ENCODE measurements at places on chromosomes 7 and 10.

- no peak for DNase-seq
Measured at GRCh38 chr10:74153676-74154075, 2.7 kb downstream of the ADK start.

GRCh38 chr10:15715619-15716227 is 4.0 kb downstream of the ITGA8 start:
- no peak for DNase-seq

- DNase-seq: no peak
Measured at GRCh38 chr10:653991-654646, 35.3 kb downstream of the DIP2C start.

DNA sequence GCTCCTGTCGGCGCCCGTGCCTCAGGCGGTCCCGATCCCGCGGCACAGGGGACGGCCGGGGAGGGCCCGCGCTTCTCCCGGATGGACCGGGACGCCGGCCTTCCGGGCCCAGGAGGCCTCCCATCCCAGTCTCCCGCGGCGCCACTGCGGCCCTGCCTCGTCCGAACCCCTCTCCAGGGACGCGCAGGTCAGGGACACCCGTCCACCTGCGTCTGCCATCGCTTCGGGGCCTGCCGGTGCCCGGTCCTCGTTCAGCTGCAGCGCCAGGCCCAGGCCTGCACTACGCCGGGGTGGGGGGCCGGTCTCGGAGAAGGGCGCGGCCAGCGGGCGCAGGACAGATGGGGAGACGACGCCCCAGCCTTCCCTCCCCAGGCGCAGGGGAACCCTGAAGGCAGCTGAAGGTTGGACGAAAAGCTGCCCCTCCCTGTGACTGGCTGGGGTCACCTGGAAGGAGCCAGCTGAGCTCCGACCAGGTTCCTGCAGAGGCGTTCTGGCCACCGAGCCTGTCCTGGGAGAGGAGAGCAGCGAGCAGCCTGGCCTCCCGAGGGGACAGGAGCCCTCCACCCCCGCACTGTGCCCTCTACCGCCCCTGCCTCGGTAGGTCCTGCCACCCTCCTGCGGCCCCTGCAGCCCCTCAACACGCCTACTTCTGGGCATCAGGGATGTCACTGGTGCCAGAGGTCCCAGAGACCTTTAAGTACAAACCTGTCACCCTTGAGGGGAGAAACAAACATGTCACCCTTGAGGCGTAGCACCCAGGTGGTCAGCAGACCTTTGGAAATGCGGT is 84.3 kb downstream of the LANCL2 start:
- no peak for DNase-seq

- no peak for DNase-seq
Measured at GRCh38 chr10:83127942-83128575, 1011.2 kb upstream of the GHITM start.

- no peak for DNase-seq
Measured at GRCh38 chr7:103574576-103574975, 128.6 kb upstream of the SLC26A5 start.

- no peak for DNase-seq
Measured at GRCh38 chr7:117085769-117086463, 132.6 kb downstream of the ST7 start.

- no peak for DNase-seq
Measured at GRCh38 chr7:24715661-24716479, 41.4 kb downstream of the GSDME start.

GRCh38 chr7:52797801-52798200 is 237.6 kb upstream of the POM121L12 start:
- DNase-seq: no peak

DNA sequence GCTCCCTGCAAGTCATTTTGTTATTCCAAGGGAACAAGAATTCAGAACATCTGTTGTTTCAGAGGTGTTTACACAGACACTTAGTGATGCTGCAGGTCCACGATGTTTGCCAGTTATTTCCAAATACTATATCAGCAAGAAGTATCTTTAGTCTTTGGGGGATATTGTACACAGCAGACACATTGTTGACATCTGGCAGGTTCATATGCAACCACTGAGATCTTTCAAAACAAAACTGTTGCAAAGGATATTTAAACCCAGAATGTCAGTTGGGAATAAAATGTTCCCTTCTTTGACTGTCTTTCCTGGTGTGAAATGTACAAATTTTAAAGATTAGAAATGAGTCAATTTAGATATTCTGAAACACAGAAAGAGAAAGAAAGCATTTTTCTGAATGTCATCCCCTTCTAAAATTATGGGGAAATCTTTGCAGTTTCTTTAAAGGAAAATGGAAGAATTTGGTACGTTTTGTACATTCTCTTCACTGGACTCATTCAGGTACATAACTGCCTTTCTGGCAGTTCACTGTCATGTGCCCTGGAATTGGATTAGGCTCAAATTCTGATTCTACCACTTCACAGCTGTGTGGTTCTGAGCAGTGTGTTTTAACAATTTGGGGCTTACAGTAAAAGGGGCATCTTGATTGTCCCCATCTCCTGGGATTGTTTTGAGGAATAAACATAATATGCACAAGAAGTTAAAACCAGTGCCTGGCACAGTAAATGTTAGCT is 40.3 kb upstream of the CELF2 start:
- DNase-seq: no peak

GRCh38 chr7:119090851-119091250 is 866.3 kb downstream of the ANKRD7 start:
- DNase-seq: no peak

DNA sequence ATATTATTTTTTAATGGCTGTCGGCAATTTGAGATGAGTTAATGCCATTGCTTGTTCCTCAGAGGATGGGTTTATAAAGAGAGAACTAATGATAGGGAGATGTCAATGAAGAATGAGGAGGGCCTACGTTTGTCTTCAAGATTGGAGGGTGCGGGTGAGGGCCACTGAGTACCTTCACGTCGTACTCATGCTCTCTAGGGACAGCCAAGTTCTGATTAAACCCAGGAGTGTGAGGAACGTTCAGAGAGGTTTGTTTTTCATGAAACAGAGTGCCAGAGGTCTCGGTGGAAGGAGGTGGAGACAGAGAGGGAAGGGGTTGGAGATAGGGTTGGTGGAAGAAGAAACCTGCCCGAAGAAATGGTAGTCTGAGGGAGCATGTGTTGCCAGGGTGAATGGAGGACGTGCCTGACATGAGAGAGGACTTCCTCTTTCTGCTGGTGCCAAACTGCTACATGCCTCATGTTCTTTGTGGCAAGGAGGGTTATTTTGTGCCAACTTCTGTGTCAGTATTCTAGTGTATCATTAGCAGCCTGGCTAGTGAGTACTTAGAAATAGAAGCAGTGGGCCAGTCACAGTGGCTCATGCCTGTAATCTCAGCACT is 8.9 kb downstream of the DHTKD1 start:
- DNase-seq: no peak

GRCh38 chr7:134365341-134366054 is 48.8 kb upstream of the SLC35B4 start:
- no peak for DNase-seq

DNA sequence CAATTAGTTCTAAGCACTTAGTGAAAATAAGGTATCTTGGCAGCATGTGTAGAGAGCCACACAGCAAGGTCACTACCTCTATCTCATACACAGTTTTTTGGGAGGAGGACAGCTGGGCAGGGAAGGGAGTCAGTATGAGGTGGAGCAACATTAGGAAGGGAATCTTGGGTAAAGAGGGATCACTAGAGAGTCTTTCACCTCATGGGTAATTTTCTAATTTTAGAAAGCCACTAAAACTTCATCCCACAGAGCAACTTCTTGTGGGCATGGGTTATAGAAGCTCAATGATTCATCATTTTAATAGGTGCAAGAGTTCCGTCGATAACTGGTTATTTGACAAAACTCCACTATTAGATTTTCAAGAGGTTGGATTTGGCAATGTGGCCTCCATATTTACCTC is 2.5 kb downstream of the NRAP start:
- DNase-seq: no peak

Measured in CD4-positive, alpha-beta T cell (primary cell).